ENCODE measurements at places on chromosomes 1 and 21.

- DNase-seq = no peak
Observed at GRCh38 chr1:165661703-165662102, 30.7 kb downstream of the MGST3 start.

DNA sequence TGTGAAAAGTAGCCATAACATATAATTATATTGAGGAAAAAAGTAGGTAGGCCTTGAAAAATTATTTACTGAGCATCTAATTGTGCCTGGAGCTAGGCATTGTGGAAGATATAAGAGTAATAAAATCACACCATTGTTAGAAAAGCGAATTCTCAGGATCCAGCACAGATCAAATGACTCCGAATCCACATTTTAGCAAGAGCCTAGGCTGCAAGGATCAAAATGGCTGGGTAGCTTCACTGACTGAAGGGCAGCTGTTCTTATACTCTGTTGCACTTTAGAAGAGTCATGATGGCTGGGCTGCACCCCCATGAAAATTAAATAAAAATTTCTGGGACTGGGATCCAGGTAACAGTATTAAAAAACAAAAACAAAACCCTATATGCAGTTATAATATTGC, 67.6 kb upstream of the HMCN1 start:
- no peak for DNase-seq

DNA sequence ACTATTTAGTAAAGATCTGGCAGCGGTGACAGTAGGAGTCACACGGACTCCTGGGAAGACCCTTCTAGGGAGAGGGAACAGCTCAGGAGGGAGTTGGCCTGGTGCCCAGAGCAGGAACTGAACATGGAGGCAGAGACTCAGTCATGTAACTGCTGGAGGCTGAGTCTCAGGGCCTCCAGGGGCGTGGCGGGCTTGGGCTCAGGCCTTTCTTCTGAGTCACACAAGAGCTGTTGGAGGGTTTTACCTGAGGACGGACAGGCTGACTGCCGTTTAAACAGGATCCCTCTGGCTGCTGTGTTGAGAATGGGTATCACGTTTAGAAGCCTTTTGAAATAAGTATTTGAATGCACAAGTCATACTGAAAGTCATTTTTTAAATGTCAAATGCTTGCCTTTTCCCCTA, 7.2 kb upstream of the ETS2 start:
- no peak for DNase-seq

DNA sequence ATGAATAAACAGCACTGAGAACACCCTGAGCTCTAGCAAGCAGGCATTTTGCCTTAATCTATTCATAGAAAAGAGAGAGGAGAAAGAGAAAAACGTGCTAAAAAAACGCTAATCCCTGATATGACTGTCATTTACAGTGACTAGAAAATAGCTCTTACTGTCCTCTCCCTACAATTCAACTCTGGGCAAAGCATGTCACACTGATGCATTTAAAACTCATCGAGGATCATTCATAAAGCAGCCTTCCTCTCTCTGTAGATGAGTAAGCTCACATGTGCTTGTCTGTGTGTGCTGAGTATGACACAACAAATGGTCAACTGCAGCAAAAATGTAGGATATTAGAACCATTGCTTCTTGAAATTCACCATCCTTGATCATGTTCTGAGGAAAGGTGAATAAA, 109.0 kb downstream of the SGIP1 start:
- no peak for DNase-seq

DNA sequence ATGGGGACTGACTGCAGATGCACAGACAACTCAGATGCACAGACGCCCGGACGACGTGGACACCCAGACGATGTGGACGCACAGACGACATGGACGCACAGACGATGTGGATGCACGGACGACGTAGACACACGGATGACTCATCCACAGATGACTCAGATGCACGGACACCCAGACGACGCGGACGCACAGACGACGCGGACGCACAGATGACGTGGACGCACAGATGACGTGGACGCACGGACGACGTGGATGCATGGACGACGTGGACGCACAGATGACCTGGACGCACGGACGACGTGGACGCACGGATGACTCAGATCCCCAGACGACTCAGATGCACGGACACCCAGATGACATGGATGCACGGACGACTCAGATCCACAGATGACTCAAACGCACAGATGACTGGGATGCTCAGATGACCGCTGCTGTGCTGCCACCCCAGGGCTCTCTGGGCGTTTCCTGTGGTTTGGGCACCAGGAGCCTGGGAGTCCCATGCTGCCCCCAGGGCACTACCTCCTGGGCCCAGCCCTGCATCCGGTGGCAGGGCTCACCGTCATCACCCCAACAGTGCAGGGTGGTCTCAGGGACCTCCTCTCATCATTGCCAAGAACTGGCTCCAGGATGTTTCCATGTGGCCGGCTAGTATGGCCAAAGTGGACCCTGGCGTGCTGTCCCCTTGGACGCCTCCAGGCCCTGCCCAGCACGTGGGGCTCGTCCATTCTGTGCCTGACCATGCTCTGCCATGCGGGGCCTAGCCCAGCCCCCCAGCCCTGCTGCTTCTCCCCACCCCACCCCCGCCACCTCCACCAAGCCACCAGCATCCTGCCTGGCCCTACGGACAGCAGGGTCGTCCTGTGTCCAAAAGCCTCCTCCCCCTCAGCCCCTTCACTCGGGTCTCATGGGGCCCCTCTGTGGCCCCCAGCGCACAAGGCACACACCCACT, 14.0 kb downstream of the FAAP20 start:
- DNase-seq = no peak

Data from stimulated activated CD8-positive, alpha-beta memory T cell treated with anti-CD3 and anti-CD28 coated beads, Interleukin-15, amount 100 ng/mL, for 24 hours (primary cell).